Tongue (tissue), 3 donors: ENCODE measurements at places on chromosomes 11 and 22.
A peak's percentile ranks its signal among the peaks of the same experiment; 100 is the strongest.

GRCh38 chr11:118640332-118641154 is 33.1 kb downstream of the PHLDB1 start:
- DNase-seq, result no peak

DNA sequence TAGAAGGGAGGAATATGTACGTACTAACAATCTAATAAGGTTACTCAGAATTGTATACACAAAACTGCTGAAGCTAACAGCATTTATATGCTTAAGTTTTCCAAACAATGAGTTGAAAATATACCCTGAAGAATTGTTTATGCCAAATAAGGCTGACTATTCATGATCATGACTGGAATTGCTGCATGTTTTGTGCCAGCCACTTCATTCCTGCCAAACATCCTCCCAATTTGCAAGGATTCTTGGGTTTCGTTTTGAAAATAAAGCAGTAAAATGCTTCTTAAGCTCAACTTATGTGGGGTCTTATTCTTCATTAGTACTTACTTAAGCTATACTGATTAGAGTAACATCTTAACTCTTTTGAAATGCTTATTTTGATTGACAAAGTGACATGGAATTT is 149.0 kb downstream of the SPON1 start:
- DNase-seq, result peak; percentile 46

- DNase-seq, result no peak
Observed at GRCh38 chr11:86034710-86035109, 34.2 kb downstream of the PICALM start.

DNA sequence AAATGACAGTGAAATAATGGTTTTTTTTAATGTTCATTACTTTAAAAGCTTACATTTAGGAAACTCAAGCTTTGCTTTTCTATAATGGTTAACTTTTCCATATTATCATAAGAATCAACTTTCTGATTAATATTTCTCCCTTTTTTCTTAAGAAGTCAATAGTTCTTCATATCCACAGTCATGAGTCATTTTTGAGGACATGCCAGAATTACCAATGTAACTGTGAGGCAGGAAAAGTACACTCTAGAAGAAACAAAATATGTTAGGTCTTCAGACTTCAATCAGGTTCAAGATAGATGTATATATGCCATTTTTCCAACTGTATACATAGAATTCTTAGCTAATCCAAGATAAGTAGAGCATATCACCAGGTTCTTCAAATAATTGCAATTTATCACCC is 10.9 kb downstream of the MS4A6A start:
- no peak for DNase-seq

- DNase-seq, result no peak
Observed at GRCh38 chr22:44956840-44957767, 52.7 kb downstream of the PHF21B start.

DNA sequence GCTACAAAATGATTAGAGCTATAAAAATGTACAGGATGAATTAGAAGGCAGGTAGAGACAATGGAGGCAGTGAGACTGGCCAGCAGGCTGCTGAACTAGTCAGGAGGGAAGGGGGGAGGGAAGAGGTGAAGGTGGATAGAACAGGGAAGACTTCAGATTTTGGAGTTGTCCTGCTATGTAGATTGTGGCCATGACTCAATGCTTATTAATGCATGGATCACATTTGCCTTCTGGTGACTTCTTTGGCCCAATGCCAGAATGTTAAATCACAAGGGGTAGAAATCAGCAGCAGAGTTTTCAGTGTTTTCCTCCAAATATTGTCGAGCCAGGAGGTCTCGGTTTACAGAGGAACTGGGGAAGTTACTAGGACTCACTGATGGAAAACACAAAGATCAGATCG is 346.6 kb downstream of the AASDHPPT start:
- DNase-seq, result no peak

GRCh38 chr11:133661846-133662245 is 129.5 kb upstream of the OPCML start:
- no peak for DNase-seq

DNA sequence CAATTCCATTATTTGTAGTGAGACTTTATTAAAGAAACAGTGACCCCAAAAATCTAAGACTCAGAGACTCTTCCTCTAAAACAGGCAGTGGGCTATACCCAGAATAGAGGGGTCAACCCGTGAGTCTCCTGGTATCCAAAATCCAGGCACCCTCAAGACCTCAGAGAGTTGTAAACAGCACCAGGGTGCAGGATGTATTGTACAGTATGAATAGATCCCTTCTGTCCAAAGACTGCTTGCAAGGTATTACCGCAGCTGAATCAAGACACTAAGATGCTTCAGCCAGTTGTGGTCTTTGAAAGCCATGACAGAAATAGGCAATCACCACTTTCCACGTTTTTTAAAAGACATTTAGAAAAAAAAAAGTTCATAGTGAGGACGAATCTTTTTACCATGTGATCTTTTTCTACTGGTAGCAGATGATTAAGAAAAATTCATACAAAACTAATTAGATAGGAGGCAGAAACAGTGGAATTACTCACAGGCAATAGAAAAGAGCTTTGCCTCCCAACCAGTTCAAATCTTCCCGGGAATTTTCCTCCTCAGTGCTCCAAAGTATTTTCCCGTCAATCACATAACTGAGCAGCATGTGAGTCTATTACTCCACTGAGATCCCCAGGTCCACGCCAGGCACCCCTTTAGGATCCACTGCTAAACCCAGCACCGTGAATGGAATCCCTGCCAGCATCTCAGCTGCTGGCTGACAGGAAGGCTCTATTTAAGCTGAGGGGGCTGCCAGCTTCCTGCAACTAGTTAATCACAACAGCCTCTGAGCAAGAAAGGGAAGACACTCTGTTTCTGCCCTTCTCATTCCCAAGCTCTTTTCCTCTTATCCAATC is 113.1 kb downstream of the ETS1 start:
- DNase-seq, result no peak

GRCh38 chr11:69088676-69089146 is 40.0 kb downstream of the TPCN2 start:
- DNase-seq, result peak; percentile 89

GRCh38 chr11:122487669-122488068 is 167.9 kb upstream of the UBASH3B start:
- DNase-seq, result no peak

- DNase-seq, result no peak
Observed at GRCh38 chr11:2123628-2123960, 15.6 kb downstream of the IGF2 start.

GRCh38 chr11:124946735-124947141 is 7.3 kb upstream of the CCDC15 start:
- peak; percentile 29 for DNase-seq

GRCh38 chr11:32259641-32260081 is 168.8 kb downstream of the RCN1 start:
- DNase-seq, result peak; percentile 84

GRCh38 chr11:10793470-10794255 is 15.1 kb downstream of the EIF4G2 start:
- DNase-seq, result no peak

- DNase-seq, result no peak
Observed at GRCh38 chr11:113533425-113533698, 58.2 kb upstream of the DRD2 start.

DNA sequence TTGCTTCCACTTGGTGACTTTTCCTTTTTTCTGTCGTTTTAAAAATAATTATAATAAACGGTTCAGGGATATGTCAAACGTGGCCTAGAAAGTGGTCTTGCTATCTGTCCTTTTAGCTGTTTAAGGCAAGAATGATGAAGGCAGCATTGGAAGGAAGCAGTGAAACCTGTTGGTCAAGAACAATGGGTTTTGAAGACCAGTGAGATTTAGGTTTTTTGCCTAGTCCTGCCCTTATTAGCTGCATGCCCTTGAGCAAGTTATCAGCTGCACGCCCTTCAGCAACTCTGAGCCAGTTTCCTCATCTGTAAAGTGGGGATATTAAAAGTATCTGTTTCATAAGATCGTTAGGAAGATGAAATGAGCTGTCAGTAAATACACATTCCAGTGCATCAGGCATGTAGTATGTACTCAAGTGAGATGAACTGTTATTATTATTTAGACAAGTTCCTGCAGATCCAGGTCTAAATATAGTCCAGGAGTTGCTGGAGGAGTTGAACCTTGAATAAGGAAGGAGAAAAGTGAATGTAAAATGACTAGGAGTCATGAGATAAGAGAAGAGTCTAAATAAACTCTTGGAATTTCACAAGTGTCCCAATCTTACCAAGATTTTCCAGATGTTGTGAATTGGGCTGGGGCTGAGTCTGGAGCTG is 90.8 kb upstream of the HSD17B12 start:
- DNase-seq, result no peak

DNA sequence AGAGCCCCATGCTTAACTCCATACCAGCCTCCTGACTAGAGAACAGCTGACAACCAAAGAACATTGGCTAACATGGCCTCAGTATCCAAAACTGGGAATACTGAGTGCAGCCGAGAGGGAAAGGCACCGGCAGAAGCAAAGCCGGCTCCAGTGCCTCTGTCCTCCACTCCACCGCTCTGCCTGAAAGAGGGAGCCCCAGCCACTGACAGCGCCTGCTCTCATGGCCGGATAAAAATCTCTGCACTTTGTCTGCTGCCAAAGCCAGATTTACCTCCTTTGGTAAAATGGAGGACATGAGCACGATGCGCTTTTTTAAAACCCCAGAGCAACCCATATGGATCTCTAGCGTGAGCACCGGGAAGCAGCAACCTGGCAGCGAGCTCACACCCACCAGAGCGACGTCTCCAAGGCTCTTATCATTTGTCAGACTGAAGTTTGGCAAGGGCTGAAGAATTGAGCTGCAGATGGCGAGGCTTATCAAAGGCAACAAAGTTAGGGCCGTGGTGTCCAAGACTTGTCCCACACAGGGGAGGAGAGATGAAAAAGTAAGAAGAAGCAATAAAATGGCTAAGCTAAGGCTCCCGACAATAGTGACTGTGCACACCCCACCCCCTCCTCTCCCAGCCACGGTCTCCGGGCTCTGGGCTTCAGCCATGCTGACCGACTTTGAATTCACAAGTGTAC is 71.4 kb downstream of the EFCAB6 start:
- DNase-seq, result peak; percentile 20

DNA sequence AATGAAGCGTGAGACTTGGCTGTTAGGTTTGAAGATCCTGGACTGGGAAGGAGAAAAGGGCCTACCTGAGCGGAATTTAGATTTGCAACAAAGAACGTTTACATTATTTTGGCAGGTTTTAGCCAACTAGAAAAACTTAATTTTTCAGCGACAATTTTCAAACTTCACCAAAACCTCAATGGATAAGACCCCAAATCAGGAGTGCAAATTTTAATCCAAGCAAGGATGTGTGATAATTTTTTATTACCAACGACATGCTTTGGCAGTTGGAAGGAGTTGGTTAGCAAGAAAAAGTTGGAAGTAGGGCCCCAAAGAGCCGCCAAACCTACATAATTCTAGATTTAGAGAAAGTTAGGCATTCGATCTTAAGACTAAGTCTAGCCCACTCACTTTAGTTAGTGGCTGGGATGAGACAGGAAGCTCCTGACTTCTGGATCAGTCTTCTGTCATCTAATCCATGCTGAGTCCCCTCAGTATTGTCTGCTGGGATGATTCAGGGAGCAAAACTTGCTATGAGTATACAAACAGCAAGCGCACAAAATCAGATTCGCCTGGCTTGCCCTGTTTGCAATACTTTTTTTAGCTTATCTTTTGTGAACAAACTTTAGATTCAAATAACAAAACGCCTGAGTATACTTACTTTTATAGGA is 787 bp upstream of the RDX start:
- no peak for DNase-seq

- no peak for DNase-seq
Observed at GRCh38 chr22:30245181-30245984, 1.2 kb downstream of the LIF start.

DNA sequence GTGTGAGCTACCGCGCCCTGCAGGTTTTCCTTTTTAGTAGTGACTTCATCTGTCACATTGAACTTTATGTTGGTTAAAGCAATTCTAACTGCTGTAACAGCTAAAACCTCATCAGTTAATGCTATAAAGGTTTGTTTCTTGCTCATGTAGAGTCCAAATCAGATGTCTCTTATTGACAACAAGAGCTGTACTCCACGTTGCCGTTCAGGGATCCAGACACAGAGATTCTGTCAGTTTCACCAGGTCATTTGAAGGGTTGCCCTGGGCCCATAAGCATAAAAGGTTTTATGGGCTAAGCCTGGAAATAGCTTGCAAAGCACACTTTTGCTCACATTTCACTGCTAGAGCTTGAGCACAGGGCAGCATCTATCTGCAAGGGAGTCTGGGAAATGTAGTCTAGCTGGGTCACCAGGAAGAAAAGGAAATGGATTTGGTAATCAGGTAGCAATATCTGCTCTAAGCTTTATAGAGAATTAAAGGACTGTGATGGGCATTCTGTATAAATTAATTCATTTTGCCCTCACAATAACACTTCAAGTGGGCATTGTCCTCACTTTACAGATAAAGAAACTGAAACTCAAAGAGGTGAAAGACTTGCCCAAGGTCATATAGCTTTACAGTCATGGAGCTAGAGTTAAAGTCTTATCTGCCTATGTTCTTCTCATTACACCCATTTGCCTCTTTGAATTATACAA is 25.2 kb upstream of the PTPRJ start:
- no peak for DNase-seq

GRCh38 chr11:27718346-27718862 is 18.1 kb upstream of the BDNF start:
- DNase-seq, result peak; percentile 44

DNA sequence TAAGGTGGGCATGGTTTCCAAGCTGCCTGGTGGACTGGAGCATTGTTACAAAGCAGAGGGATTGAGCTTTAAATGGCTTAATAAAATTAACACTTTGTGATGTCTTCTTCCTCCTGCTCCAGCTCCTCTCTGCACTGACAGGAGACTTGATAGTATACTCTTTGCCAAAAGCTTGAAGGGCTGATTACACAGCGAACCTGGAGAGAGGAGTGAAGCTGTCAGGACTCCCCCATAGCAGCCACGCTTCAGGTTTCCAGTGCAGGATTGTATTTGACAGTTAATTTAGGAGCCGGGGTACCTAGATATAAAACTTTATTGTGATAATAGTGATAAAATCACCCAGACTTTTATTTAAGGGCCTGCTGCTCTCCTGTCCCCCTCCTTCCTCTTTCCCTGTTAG is 50.0 kb downstream of the TRIM44 start:
- DNase-seq, result no peak

- DNase-seq, result no peak
Observed at GRCh38 chr11:110056956-110057355, 36.2 kb upstream of the ZC3H12C start.

GRCh38 chr11:9962722-9963121 is 298.8 kb downstream of the SWAP70 start:
- no peak for DNase-seq

- no peak for DNase-seq
Observed at GRCh38 chr22:35140879-35141745, 75.2 kb downstream of the ISX start.

DNA sequence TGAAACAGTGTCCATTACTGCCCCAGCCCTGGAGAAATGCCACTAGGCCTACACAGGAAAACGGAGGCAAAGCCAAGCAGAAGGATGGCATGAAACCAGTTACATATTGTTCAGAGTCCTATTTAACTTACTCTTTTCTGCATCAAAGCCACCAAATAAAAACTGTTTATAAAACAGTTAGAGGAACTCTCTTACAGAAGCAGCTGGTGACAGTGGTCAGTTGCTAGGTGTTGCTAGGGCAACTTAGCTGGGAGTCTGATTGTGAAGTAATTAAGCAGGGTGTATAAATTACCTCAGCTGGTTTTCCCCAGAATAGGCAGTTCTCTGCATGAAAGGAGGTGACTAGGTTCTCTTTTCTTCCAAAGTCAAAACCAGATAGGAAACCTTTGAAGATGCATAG is 115.6 kb upstream of the ZBED5 start:
- DNase-seq, result peak; percentile 23

- DNase-seq, result peak; percentile 40
Observed at GRCh38 chr11:20235164-20235563, 74.9 kb upstream of the DBX1 start.

GRCh38 chr11:65301491-65302329 is 13.0 kb upstream of the CDC42EP2 start:
- DNase-seq, result peak; percentile 92
